T-helper 17 cell (primary cell): ENCODE measurements at places on chromosomes 11 and 22. TPM values are rescaled to one million over a fixed set of nuclear protein-coding genes. Genes with fewer than 3 reads are reported as not detected.

MRGPRX1 gene
- total RNA-seq: not detected

PGR gene
- not detected for total RNA-seq

TRPM5 gene
- total RNA-seq: 0.08 TPM

ADM2 gene
- 2.4 TPM for total RNA-seq

DNAJB7 gene
- total RNA-seq: not detected

OR51I1 gene
- not detected for total RNA-seq

PDGFB gene
- 2.8 TPM for total RNA-seq

MYO7A gene
- total RNA-seq: 1.7 TPM
